ENCODE measurements at places on chromosomes 2 and 18.

DNA sequence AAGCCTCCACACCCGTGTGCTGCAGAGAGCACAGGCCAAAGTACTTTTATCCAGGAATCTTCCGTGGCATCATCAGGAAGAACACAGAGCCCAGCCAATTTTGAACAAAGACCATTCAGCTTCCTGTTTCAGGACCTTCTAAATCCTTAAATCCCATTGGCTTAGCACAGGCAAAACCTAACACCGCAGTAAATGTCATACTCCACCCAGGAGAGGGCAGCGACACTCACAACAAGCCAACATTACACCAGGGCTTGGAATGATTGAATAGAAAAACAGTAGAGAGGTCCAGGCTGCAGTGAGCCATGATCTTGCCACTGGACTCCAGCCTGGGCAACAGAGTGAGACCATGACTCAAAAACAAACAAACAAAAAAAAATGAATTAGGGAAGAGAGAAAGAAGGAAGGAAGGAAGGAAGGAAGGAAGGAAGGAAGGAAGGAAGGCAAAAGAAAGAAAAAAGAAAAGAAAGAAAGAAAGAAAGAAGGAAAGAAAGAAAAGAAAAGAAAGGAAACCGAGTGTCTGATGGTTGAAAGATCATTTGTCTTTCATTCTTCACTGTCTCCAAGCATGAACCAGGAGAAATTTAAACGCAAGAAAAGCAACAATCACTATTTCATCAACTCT is 144.6 kb upstream of the SATB2 start:
- no peak for DNase-seq

DNA sequence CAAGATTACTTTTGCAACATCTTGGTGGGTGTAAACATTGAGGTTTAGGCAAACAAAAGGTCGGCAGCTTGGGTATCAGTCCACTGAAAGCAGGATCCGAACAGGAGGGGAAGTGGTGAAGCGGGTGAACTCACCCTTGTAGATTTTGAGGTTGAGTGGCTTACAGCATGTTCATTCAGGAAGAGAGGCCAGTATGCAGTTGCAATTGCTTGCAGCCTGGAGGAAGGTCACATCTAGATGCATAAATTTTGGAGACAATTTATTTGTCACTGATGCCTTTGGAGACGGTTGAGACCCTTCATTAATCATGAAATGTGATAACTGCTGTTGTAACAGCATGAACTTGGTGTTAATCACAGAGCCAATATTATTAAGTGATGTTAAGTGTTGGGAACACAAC is 131.1 kb downstream of the LTBP1 start:
- no peak for DNase-seq

DNA sequence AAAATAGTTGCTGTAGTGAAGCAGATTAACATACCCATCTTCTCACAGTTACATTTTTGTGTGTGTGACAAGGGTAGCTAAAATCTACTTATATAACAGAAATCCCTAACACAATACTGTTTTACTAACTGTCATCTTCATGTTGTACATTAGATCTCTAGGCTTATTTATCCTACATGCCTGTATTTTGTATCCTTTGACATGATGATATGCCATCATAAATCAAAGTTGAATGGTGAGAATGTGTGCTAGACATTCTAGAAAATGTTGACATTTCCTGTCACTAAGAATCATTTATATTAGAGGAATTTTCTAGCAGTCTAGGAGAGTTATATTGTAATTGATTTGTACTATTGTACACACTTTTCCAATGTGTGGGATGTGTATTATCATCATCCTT is 21.5 kb upstream of the CALCRL start:
- no peak for DNase-seq

- no peak for DNase-seq
Measured at GRCh38 chr2:27954771-27955383, 64.3 kb downstream of the BABAM2 start.

DNA sequence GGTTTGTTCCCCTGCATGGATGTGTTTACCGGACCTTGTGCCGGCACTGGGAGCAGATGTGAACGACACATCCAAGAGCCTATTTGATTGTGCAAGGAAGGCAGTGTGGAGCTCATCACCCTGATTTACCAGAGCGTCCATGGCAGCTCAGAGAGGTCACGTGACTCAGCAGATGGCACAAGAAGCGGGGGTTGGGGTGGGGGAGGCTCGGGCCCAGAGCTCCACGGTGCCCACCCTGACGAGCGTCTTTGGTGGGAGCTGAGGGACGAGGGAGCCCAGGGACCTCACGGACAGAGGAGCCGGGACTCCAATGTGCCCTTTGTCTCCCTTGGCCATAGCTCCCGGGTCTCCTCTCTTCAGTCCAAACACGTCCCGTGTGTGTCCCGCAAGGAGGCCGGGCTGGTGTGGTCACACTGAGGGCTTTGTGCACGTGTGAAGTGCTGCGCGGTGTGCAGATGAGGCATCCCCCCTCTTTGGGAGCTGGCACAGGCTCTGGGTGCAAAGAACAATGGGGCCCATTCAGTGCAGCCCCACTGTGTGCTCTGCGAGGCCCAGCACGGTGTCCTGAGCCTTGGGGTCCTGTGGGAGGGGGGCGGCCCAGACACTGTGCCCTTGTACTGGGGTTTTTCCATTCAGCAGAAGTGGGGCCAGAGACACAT is 15.5 kb downstream of the KCNIP3 start:
- no peak for DNase-seq

GRCh38 chr18:48913775-48914174 is 37.0 kb downstream of the SMAD7 start:
- DNase-seq, result no peak

GRCh38 chr2:33342171-33342570 is 134.3 kb upstream of the RASGRP3 start:
- DNase-seq, result no peak

GRCh38 chr2:134367213-134367612 is 113.3 kb downstream of the MGAT5 start:
- no peak for DNase-seq

- DNase-seq, result no peak
Measured at GRCh38 chr2:165687426-165688002, 106.5 kb downstream of the GALNT3 start.

DNA sequence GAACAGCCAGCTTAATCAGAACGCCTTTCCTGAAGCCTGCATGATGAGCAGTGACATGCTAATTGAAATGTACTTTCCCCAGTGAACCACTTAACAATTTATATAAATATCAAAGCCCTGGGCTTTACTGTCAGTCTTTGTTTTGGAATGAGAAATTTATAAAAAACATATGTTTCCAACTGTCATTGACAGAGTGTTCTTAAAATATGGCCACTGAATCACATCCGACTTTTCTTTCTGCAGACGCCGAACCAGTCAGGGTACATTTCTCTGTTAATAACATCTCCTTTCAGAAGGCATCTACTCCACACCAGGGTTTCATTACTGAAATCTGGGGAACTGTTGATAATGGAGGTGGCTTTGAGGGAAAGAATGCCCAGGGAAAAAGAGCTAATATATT is 343.7 kb downstream of the INSIG2 start:
- no peak for DNase-seq

GRCh38 chr2:12264146-12264545 is 452.6 kb upstream of the TRIB2 start:
- no peak for DNase-seq

- peak; percentile 82 for DNase-seq
Measured at GRCh38 chr18:46946656-46947282, 29.4 kb downstream of the KATNAL2 start.

GRCh38 chr2:156909983-156910382 is 347.5 kb upstream of the GALNT5 start:
- no peak for DNase-seq

GRCh38 chr2:73259704-73260337 is 24.5 kb downstream of the FBXO41 start:
- DNase-seq, result no peak

GRCh38 chr2:206472094-206472493 is 28.8 kb downstream of the ADAM23 start:
- no peak for DNase-seq

GRCh38 chr2:208134928-208135586 is 5.4 kb upstream of the CRYGC start:
- no peak for DNase-seq

- no peak for DNase-seq
Measured at GRCh38 chr2:64440843-64441242, 13.1 kb upstream of the LGALSL start.

GRCh38 chr2:143489145-143489544 is 359.9 kb downstream of the ARHGAP15 start:
- no peak for DNase-seq

DNA sequence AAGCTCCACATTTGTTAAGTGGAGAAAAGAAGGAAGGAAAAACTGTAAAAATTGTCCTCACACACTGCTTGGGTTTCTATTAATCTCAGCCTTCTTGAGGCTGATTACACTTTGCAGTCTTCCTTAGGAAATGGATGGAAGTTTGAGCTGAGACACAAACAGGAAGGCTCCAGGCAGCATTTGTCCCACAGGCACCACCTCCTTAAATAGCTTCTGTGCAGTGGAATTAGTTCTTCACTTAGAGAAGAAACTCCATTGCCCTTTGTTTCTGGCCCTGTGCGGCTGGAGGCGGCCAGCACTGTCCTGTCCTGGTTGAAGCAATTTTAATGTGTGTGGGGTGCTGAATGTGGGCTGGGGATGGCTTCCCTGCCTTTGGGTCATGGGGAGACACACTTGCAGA is 44.3 kb downstream of the ARHGAP28 start:
- no peak for DNase-seq

GRCh38 chr2:11090187-11090586 is 65.1 kb upstream of the SLC66A3 start:
- no peak for DNase-seq

DNA sequence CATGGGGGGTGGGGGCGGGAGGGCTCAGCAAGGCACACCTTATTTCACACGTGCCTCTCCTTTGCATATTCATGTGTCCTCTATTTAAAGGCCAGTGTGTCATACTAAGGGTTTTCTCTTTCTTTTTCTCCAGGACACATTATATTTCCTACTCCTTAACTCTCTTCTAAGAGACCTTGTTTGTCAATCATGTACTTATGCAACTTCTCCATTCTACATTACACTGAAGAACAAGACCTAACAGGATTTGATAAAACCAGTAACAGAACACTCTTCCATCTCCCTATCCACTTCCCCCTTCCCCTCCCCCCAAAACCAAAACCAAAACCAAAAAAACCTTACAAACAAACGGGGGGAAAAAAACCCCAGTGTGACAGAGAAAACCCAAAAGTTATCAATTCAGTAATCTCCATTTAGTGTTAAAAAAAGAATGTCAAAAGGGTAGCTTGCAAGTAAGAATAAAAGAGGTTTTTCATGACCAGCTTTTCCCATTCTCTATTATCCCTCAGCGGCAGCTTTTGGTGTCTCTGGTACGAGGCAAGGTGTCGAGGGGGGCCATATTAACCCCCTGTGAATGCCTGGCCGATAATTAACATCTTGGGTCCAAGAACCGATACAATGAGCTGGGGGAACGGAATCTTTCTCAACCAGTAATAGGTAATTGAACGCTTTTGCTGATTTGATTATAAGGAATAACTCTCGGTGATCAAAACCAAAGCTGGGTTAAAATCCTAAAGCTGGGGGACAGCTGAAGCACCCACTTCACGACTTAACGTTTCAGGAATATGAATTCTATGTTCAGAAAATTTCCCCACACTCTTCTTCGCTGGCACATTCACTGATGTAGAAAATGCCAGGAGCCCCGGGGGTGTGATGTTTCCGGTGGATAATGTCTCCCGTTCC is 191.0 kb upstream of the TCF4 start:
- DNase-seq, result no peak

GRCh38 chr2:196274387-196274809 is 103.0 kb upstream of the STK17B start:
- DNase-seq, result no peak

- no peak for DNase-seq
Measured at GRCh38 chr2:96409820-96410164, 74.2 kb downstream of the NCAPH start.

- no peak for DNase-seq
Measured at GRCh38 chr2:182482511-182482910, 55.7 kb upstream of the PDE1A start.

DNA sequence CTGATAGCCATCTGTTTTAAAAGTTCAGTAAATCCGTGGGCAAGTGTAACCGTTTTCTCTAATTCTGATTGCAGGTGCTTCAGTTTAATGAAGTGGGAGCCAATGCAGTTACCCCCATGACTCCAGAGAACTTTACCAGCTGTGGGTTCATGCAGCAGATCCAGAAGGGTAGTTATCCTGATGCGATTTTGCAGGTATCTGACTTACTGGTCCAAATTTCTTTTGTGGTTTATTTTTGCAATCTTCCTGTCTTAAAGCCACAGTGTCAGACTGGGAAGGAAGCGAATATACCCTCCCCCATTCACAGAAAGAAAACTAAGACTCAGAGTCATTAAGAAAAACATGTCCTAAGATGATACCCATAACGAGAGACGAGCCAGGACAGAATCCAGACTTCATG is 7.7 kb downstream of the SERPINB2 start:
- no peak for DNase-seq

DNA sequence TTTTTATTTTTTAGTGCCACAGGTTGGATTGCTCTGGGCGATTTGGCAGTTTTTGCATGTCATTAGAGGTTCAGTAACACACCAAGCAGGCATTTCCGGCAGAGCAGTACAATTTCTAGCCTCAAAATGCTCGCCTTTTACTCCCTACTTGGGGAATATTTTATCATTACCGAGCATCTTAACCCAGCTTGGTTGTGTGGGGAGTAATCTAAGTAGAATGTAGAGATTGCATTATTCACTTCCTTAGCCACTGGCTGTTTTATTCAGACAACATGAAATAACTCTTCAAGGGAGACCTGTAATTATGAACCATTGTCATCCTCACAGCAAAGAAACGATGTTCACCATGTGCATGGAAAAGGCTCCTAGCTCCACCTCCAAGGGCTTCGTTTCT is 13.1 kb downstream of the GRP start:
- no peak for DNase-seq

- DNase-seq, result peak; percentile 33
Measured at GRCh38 chr2:72915907-72916742, 1.2 kb upstream of the EMX1 start.

DNA sequence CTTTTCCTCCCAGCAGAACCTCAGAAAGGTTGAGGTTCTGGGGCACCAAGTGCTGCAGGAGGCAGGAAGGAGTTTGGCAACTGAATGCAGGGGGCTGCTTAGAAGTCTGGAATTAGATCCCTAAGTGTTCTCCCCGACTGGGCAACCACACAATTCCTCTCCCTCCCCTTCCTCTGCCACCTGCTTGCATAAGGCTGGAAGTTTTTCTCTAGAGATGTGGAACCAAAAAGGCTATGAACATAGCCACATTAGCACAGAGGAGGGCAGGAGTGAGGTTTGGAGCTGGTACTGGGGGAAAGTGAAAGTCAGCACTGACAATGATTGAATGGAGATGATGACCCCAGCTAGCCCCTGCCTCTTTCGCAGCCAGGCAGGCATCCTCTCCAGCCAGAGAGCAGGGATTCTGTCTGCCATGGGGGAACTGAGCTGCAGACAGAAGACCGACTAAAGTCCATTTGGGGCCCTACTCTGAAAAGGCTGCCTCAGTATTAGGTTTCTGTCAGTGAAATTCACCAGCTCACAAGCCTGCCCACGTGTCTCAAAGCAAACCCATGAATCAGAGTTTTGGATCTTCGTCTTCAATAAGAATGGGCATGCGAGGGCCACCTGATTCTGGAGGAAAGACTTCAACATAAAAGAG is 87.9 kb upstream of the ITGA6 start:
- DNase-seq, result no peak
